RPMI8226 (cell line): ENCODE measurements at places on chromosomes 3 and 15.

DNA sequence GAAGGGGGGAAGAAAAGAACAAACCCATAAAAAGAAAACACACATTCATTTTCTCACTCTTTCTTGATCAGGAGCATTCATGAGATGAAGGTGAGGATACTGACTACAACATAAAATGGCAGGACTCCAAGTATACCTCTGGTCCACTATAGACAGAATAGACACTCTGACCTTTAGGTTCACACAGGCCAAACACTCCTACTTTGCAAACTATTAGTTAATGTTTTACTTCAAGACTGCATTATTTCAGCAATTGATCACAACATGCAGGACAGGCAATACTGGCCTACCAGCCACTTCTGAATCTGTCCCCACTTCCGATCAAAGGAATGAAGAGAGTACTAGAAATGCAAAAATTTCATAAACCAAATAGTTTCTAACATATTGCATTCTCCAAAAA lies 47.0 kb downstream of the LRRFIP2 start:
- DNase-seq: no peak

DNA sequence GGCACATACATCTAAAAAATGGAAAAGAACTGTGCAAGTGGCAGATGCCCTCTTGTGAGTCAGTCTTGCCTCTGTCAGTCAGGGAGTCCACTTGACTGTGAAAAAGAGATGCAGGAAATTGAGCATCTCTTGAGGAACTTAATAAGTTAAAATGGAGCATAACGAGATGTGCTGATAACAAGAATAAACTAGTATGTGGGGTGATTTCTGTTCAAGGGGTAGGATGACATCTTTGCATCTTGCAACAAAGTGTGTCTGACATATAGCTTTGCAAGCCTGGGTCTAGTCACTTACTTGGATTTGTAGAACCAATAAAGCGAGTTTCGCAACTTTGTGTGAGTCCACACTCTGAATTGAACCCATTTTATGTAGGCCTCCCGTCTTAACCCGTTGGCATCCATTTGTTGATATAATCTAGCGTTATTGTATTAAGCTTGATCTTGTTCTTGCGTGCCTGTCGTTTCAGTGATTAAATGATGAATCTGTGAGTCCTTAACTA lies 2.2 kb downstream of the USP3 start:
- peak; percentile 2 for DNase-seq

- no peak for DNase-seq
Observed at GRCh38 chr3:129812589-129812988, 80.9 kb downstream of the TMCC1 start.

- DNase-seq: no peak
Observed at GRCh38 chr15:89359471-89360293, 25.1 kb upstream of the POLG start.

- no peak for DNase-seq
Observed at GRCh38 chr15:69096196-69096595, 64.2 kb upstream of the GLCE start.
